ENCODE measurements at places on chromosomes 5 and 9.
A peak's percentile ranks its signal among the peaks of the same experiment; 100 is the strongest.

DNA sequence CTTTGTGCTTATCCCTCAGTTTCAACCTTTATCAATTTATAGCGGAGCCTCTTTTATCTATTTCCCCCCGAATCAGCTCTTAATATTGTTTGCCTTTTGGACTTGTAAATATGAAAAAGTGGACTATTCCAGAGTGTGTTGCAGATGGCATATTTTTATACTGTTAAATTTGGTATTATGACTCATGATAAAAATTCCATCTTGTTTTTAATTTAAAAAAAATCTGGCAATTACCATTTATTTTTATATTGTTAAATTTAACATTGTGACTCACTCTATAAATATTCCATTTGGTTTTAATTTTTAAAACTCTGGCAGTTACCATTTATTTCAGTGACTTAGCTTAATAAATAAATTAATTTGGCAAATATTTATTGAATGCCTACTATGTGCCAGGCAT, 37.5 kb downstream of the RBM27 start:
- DNase-seq: no peak

GRCh38 chr5:50623666-50624065, 42.8 kb upstream of the PARP8 start:
- no peak for DNase-seq

DNA sequence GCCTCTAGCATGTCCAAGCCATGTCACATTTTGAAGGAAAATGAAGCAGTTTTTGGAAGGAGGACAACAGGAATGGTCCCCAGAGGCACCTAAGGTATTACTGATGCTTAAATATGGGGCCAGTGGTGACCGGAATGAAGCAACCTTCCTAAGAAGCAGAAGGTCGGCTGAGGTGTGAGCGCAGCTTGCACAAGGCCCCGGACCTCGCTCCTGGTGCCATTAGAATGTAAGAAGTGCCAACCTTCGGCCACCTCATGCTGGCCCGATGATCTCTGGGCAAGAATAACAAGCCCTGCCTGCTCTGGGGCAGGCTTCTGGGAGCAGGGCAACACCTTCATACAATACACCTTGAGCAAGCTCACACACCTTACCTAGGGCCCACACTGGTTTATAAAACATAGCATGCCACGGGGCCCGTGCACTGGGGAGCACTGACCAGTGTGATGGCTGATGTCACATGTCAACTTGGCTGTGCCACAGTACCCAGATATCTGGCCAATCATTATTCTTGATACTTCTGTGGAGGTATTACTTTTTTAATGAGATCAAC, 21.9 kb downstream of the SEMA4D start:
- no peak for DNase-seq

GRCh38 chr5:30878746-30879145, 314.7 kb upstream of the CDH6 start:
- no peak for DNase-seq

GRCh38 chr5:19987612-19988361, at the start of gene CDH18:
Gene CDH18 (minus strand): TSS chr5:19988200. CDS start chr5:19838986, 149,214 bp downstream.
- DNase-seq: peak; percentile 53

GRCh38 chr5:43619380-43619779, 16.4 kb downstream of the NNT start:
- no peak for DNase-seq

GRCh38 chr9:22855980-22856379, 409.4 kb downstream of the DMRTA1 start:
- DNase-seq: no peak

DNA sequence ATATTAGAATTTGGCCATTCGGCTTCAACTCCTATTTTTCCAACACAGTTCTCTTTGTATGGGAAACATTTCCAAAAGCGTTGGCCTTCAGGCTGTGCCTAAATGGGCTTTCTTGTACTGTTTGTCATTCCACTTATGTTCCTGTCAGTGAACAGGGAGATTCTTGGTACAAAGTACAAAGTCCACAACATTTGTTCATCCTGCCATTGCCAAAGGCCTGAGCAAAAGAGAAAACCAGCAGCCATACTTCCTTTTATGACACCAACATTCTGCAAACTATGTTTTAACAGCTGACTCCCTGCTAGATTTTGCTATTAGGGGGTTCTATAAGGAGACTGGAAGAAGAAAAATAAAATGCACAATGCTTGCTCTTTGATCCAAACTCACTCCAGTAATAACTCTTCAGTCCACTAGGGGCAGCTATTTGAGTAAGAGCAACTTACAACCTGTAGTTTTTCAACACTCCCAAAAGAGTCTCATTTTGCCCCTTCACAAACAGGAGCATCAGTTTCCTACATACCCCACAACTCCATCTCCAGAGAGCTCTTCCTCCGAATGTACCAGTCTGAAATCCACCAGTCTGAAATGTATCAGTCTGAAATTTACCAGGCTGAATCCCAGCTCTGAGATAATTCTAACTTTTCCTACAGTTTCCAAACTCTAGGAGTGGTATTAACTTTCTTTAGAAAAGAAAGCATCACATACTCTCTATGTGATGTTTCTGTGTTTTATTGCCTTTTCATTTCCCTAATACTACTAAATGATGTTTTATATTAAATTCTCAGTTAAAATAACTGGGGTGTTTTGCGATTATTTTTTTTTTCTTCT, 693.8 kb downstream of the DNAH5 start:
- peak; percentile 43 for DNase-seq

DNA sequence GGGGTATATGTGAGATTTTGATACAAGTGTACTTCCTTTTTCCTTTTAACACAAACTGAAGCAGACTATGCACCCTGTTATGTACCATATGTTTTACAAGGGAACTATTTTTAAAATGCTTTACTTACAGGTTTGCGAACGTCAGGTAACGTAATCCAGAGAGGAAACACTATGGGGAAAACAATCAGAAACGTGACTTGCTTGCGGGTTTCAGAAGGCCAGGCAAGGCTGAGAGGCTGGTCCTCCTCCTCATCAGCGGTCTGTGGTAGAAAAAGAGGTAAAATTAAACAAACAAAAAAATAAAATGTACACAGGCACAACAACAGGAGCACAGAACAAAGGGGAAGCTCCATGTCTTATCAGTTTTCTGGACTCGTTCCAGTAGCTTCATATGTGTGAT, 141.2 kb downstream of the ACER2 start:
- DNase-seq: no peak
